ENCODE measurements at places on chromosomes 12 and 14.
A peak's percentile ranks its signal among the peaks of the same experiment; 100 is the strongest.

- DNase-seq = no peak
Measured at GRCh38 chr12:32926963-32927362, 30.4 kb upstream of the PKP2 start.

- peak; percentile 80 for DNase-seq
Measured at GRCh38 chr14:73753124-73753886, 39.1 kb upstream of the PNMA1 start.

DNA sequence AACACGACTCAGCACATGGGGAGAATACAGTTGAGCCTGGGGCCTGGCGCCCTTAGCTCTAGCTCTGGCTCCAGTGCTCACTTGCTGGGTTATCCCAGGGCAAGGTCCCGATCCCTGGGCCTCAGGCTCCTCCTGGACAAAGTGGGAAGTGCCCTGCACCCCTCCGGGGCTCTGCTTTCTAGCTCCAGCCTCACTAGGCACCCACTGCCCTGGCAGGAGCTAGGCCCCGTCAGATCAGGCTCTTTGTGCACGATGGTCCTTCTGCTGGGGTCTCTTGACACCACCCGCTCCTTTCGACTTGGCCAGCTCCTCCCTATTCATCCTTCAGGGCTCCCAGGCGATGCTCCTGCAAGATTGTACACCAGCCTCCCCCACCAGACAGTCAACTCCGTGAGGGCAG is 23.4 kb downstream of the NCKAP5L start:
- no peak for DNase-seq

DNA sequence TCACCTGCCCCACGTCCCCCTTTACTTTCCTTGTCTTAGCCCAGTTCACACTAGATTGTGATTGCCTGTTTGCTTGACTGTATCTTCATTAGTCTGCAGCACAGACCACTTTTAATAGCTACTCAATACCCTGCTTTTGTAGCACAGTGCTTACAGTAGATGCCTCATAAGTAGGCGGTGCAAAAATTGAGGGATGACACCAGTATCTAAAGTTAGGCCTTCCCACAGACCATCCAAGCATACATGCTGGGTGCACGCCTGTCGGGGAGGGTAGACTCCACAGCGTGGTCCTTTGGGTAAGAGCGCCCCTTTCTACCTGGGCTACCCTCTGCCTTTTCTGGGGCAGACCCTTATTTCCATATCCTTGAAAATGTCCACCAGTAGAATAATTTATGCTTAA is 140.8 kb downstream of the GCH1 start:
- no peak for DNase-seq

GRCh38 chr12:46652692-46653091 is 173.1 kb downstream of the SLC38A4 start:
- no peak for DNase-seq

DNA sequence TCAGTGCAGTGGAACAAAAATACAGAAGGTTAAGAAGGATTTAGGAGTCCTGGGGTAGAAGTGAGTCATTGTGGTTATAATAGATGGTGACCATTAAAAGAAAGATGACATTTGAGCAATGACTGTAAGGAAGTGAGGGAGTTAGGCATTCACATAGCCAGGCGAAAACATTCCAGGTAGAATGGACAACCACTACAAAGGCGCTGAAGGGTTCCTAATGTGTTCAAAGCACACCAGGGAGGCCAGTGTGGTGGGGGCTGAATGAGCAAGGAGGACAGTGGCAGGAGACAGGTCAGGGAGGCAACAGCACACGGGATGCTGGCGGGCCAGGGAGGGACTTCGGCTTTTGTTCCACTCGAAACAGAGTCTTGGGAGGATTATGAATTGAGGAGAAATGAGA is 129.9 kb downstream of the NPAS3 start:
- DNase-seq = peak; percentile 30

- DNase-seq = no peak
Measured at GRCh38 chr12:53201177-53201541, 5.9 kb downstream of the ITGB7 start.

- DNase-seq = peak; percentile 49
Measured at GRCh38 chr12:122937622-122938091, 28.6 kb downstream of the ABCB9 start.
